ENCODE measurements at places on chromosomes 12 and 14.
A peak's percentile ranks its signal among the peaks of the same experiment; 100 is the strongest.

- no peak for DNase-seq
Measured at GRCh38 chr12:100170313-100170858, 27.7 kb upstream of the BLTP3B start.

GRCh38 chr12:130031571-130032189 is 127.9 kb upstream of the TMEM132D start:
- DNase-seq = peak; percentile 58

- no peak for DNase-seq
Measured at GRCh38 chr12:53493610-53494391, 5.5 kb downstream of the MAP3K12 start.

DNA sequence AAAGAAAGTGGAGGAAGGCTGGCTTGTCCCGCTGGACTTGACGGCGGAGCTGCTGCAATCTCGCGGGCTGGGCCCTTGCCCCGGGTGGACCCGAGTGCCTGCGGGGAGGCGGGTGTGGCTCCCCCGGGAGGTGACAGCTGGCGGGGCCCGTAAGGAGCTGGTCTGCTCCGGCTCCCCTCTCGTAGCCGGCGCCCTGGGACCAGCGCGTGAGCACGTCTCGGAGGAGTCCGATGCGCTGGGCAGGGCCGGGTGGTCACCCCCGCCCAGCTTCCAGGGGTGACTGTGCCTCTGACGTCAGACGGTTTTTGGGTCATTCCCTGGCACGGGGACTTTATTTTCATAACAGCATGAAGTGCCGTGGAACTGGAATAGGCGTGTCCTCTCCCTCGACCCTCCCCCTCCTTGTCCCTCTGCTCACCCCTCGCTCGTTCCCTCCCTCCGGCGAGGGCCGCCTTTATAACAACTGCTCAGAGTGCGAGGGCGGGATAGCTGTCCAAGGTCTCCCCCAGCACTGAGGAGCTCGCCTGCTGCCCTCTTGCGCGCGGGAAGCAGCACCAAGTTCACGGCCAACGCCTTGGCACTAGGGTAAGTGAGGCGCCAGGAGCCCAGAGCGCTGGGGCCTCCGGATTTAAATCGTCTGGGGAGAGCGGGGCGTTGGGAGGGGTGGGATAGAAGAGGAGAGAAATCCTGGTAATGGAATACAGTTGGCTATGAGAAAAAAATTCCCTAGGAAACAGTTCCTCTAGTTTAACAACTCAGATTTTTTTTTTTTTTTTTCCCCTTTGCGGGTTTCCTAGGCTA is at the start of gene GPRC5A:
Gene GPRC5A, plus strand, starts transcription at position 483 of the 801 bp plus-strand sequence. CDS start 16,688 bp downstream, outside the sequence.
- DNase-seq = peak; percentile 87

GRCh38 chr12:114123108-114123507 is 157.0 kb upstream of the RBM19 start:
- no peak for DNase-seq

DNA sequence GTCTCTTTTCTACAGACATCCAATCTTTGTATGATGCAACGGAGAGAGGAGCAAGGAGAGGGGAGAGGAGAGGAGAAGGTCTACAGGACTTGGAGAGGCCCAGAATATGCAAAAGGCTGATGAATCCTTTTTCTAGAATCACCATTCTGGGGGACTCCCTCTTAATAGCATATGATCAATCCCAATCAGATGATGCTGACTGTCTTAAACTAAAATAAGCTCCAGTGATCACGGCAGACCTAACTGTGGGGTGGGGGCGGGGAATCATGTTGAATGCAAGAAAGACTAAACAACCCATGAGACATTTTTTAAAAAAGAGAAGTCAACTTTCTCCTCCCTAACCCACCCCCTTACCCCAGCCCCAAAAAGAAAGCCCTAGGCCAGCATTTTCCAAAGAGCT is 33.4 kb downstream of the BTBD7 start:
- no peak for DNase-seq

DNA sequence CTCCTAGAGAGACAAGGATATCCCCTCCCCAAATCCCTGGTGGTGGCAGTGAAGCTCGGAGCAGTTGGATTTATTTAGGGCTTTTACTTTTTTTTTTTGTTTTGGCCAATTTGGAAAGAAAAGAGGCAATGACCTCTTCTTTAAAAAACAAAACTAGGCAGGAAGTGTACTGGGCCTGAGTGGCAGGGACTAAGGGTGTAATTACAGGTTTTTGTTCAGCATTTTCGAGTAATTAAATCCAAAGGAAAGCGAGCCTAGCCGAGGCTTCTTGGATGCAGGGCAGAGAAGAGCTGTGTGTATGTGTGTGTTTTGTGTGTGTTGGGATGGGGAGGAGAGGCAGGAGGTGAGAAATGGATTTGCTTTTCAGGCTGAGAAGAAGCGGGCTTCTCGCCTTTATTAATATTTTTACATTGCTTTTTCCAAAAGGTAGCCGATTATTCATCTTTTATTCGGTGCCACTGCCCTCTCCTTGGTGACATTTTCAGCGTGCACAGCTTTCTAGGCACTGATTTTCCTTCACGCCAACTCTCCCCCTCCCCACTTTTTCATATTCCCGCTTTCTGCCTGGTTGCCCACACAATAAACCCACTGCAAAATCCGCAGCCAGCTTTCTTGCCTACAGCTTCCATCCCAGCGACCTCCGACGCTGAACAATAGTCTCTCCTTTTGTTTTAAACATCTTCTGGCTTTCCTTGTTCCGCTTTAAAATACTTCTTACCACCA is 8.9 kb upstream of the IRF2BPL start:
- DNase-seq = no peak

DNA sequence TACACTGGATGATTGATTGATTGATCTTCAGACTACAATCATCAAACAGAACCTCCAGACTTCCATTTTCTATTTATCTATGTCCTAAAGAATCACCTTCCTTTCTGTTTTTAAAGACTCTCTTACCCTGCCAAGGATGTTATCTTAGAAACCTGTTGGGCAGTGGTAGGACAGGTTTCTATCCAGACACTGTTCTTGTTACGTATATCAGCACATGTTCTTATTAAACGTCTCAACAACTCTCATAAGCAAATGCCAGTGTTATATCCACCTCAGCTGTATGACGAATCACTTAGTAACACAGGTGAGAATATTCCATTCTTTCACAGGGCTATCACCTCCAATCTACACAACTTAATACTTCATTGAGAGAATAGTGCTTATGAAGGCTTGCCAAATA is 40.2 kb upstream of the RPL10L start:
- DNase-seq = no peak

- peak; percentile 72 for DNase-seq
Measured at GRCh38 chr14:69129264-69129880, 23.5 kb downstream of the DCAF5 start.

- DNase-seq = no peak
Measured at GRCh38 chr12:95593266-95593871, 42.1 kb upstream of the USP44 start.

- DNase-seq = no peak
Measured at GRCh38 chr12:104687823-104688573, 231.2 kb downstream of the CHST11 start.

DNA sequence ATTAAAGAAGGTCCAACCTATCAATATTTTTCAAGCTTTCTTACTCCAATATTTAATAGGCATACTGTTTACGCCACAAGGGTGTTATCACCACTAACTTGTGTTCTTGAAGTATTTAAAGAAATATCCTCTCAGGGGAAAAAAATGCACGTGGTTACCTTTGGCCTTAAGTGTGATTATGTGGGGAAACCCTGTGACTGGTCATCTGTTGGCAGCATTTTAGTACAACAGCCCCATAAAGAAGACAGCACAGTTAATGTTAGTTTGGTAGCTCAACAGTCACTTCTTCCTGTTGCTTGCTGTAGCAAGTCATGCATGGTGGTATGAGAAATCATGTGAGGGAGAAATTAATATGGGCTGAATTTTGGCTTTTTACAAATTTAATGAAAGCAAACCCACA is 1021.5 kb upstream of the TMEM132C start:
- DNase-seq = no peak

DNA sequence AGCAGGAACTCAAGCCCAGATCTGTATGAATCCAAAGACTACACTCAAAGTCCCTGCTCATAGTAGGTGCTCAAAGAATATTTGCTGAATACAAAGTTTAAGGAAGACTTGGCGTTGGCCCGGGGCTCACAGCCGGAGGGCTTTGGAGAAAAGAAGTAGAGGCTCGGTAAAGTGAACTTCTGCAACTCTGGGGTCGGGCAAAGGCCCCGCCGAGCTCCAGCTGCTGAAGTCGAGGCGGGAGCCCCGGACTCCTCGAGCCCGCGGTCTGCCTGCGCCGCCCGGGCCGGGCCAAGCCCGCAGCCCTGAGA is 335 bp downstream of the GCN1 start:
- no peak for DNase-seq

GRCh38 chr14:33393895-33394368 is 455.3 kb downstream of the NPAS3 start:
- no peak for DNase-seq

DNA sequence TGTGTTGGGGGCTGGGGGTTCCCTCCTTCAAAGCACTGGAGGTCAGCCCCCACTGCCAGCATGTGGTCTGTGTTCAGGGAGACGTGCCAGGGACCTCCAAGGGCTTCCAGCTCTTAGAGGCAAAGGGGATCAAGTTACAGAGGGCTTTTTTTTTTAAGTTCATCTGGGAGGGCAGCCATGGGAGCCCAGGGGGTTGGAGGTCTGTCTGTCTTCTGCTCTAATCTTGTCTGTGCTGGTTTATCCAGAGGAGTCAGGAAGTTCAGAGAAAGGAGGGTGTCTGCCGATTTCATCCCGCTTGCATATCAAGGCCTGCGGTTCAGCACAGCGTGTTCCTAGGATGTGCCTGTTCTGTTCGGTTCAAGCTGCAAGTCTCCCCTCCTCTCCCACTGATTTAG is 72.2 kb downstream of the TMEM132C start:
- no peak for DNase-seq

DNA sequence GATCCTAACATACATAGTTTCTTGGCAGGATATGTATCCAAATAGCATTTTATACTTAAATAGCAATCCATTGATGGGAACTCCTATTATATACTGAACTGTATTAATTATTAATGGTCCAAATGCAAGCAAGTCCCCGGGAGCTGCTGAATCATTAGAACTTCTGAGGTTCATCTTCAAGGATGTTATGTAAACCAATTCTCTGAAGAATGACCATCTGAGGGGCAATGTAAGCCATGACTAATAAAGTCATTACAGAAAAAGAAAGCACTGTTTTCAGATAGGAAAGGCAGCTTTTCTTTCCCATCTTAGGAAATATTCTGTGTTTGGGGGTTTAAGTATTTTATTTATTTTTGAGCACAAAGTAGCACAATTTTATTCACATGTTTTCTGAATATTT is 166.1 kb upstream of the SLC16A7 start:
- no peak for DNase-seq

GRCh38 chr12:64034901-64035576 is 187.1 kb downstream of the KICS2 start:
- no peak for DNase-seq

- no peak for DNase-seq
Measured at GRCh38 chr14:68518761-68519670, 273.9 kb downstream of the ZFP36L1 start.

- no peak for DNase-seq
Measured at GRCh38 chr12:113427882-113428281, 5.7 kb downstream of the SDSL start.

DNA sequence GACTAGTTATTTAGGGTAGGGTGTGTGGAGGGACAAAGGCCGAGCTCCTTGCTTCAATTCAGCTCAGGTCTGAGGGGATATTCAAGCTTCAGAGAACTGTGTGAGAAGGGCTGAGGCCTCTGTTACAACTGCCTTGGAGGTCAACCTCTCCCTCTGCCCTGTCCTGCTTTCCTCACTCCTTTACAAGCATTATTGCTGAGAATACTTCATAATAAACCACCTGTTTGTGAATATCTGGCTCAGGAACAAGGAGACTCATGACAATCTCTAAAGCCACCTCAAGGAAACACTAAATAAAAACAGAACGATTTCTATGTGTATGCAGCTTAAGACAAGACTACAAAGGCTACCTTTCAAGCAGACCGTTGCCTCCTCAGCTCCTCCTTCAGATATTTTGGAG is 21.7 kb downstream of the OTOGL start:
- no peak for DNase-seq

GRCh38 chr14:86420131-86420530 is 890.2 kb downstream of the FLRT2 start:
- no peak for DNase-seq

DNA sequence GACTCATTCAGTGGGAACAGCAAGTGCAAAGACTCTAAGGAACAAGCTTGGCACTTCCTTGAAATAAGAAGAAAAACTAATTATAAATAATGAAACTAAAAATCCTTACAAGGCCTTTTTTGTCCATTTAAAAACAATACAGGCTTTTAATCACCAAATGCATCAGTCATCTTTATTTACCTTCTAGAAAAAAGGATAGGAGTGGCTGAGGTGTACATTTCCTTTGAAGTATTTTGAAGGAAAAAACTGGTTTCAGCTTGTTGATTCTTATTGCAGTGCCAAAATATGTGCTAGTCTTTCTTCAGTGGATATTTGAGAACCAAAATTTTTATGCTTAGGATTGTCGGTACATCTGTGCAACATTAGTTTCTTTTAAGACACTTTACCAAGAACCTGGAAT is 29.8 kb downstream of the MED21 start:
- DNase-seq = no peak

- no peak for DNase-seq
Measured at GRCh38 chr14:44383636-44384035, 123.4 kb downstream of the FSCB start.
